ENCODE measurements at places on chromosomes 6 and 20.

- DNase-seq = no peak
These were observed 18.1 kb downstream of the SLC17A9 start for GRCh38 chr20:62970307-62971210.

DNA sequence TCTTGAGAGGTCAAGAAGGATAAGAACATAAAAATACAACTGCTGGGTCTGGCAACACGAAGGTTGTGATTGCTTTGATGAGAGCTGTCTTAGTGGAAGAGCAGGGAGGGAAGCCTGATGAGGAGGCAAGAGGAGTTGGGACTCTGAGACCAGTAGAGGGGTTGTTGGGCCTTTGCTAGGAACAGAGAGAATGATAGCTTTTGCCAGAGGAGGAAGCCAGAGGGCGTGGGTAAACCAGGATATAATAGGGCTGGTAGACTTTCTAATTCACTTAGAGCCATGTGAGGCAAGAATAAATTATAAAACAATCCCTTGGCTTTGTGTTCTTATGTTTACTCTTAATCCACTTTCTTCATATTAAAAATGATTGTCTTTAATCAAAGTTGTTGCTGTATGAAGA is 78.6 kb downstream of the RCAN2 start:
- DNase-seq = no peak

DNA sequence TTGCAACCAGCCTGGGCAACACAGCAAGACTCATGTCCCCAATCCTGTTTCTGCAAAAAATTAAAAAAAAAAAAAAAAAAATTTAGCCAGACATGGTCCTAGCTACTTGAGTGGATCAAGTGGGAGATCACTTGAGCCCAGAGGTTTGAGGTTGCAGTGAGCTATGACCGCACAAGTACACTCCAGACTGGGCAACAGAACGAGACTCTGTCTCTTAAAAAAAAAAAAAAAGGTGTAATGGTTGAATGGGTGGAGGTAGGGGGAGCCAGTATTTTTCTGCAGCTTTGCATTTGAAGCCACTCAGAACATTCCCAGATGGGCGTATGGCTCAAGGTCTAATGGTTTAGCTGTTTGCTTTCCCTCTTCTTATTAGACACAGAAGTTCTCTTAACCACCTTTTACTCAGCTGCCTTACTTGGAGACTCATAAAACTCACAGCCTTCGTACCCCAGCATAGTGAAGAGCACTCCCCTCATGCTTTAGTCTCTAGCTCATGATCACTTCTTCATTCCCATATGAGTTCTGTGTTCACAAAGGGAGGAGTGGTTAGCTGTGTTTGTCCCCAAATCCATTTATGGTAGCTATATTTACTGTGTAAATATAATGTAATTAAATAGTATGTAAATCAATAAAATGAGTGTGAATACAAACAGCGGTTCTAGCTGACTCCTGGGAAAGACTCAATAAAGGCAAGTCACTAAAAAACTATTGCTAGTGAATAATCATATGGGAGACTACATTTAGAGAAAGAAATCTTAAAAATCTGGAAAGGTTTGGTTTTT is 9.0 kb downstream of the FKBP1A start:
- no peak for DNase-seq

GRCh38 chr6:135673501-135674309 is 176.2 kb upstream of the AHI1 start:
- no peak for DNase-seq

- DNase-seq = no peak
These were observed 97.4 kb downstream of the SNX5 start for GRCh38 chr20:17871181-17871580.

- peak; percentile 71 for DNase-seq
These were observed 55.7 kb upstream of the PRND start for GRCh38 chr20:4666001-4666479.

- DNase-seq = no peak
These were observed 495.2 kb upstream of the FLRT3 start for GRCh38 chr20:14832630-14833029.

- DNase-seq = no peak
These were observed 31.8 kb upstream of the DLGAP4 start for GRCh38 chr20:36274181-36274841.

DNA sequence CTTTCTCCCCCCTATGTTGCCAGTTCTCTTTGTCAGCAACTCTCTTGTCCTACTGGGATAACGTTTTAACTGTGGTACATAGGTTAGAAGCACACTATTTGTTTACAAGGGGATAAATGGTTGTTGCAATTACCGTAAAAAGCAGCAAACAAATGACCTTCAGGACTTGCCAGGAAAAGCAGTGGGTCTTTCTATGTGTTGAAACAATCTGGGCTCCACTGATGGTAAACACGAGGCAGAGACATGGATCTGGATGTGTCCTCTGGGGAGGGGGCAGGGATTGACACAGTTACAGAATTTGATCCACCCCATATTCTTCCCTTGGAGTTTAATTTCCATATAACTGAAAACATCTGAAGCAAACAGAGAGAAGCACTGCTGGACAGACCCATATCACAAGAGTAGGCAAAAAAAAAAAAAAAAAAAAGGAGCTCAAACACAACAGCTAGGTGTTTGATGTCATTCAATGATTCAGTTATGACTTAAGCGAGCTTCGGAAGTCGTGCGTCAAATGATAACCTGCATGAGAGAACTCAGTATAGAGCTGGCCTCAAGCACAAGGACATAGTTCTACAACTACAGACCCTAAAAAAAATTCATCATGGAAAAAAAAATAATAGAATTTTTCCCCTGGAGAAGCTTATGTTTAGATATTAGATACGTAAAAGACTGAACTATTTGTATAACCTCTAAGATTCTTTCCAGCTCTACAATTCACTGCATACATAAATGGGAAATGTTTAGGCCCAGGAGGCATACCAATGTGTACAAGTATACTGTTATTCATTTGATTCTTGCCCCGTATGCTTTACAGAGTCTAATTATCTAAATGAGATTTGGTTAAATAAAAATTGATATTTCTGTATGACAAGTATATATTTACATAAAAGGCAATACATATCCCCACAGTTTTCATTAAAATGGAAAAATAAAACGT is 127.7 kb downstream of the ALDH8A1 start:
- DNase-seq = no peak

GRCh38 chr6:31010393-31011060 is at the start of gene MUC22:
MUC22 (plus strand) TSS chr6:31010474; CDS start chr6:31010707, 233 bp downstream.
- DNase-seq = no peak

- DNase-seq = no peak
These were observed 60.8 kb downstream of the SLC35D3 start for GRCh38 chr6:136982928-136983327.

GRCh38 chr6:169370666-169371343 is 117.2 kb upstream of the THBS2 start:
- DNase-seq = no peak

DNA sequence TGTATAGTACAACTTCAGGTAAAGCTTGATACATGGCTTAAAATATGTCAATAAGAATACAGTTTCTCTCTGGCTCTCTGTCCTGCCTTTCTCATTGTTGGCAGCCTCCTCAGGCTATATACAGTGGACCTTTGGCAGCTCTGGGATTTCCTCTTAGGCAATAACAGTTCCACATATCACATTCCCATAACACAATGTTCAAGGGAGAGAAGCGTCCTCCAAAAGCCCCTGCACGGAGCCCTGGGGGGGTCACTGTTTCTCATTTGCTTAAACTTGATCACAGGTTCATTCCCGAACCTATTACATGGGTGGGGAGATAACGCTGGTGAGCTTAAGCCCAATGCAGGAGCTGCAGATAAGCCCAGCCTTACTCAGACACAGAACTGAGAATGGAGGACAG is 4.4 kb upstream of the FLRT3 start:
- DNase-seq = no peak

DNA sequence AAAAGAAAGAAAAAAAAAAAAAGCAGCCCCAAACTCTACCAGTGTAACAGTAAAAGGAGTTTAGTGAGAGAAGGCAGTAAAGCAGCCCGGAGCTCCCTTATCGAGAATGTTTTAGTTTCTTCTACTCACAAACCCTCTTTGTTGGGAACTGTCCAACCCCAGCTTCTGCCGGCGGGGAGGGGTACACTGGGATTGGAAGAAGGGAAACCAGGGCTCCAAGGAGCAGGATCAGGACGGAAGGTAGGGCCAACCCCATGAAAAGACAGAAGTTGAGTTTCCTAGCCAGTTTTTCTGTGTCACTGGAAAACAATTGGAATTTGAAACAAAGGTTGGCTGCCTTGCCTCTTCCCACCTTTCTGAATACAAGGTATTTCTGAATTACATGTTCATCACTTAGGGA is 66.0 kb downstream of the KIZ start:
- DNase-seq = no peak

- no peak for DNase-seq
These were observed 102.8 kb upstream of the PRSS16 start for GRCh38 chr6:27144740-27145079.

DNA sequence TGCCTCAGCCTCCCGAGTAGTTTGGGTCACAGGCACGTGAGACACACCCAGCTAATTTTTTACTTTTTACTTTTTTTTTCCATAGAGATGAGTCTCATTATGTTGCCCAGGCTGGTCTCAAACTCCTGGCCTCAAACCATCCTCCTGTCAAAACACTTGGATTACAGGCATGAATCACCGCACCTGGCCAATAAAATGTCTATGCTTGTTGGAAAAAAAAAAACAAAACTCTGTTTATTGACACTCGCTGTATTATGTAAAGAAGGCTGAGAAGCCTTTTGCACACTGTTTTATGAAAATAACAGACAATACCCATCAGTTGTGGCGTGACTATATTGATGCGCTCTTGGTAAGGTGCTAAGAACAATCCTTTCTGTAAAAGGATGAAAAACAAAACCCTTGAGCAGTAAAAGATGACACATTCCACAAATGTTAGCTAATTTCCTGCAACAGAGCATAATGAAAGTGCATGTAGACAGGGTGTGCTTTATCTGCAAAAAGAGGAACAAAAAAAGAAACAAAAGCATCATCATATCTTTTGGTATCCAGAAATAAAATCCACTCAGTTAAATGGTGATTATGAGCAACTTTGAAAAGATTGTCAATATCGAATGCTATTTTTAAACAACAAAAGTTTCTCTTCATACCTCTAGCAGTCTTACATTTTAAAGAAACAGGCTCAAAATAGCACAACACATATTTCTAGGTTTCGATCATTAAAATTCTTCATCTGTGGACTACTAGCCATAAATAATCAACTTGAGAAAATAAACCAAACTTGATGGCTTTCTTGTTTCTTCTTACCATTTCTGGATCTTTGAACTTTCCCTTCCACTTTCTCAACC is 108.3 kb upstream of the PHACTR1 start:
- DNase-seq = no peak

DNA sequence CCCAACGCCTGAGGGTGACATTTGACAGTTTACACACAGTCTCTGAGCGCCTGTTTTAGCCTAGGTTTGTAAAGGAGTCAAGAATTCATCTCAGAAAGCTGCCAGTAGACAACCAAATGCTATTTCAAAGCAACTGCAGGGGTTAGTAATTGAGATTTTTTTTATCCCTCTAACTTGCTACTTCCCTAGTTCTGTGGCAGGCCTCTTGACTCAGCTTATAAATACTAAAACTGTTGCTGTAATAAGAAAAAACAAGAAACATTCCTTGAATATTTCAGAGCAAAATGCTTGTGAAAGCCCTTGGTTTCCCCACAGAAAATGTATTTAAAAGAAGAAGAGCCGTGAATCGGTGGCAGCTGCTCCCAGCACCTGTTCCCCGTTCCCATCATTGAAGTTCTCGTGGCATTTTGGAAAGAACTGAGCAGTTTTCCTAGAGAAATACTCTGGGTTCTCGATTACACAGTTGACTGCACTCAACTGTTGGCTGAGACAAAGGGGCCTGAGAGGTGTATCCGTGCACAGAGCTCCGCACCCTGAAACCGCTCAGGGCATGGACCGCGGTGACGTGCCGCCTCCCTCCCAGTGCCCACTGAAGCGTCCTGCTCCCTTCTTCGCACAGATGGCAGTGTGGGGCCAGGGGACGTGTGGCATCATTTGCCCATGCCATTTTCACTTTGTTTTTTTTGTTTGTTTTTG is 20.9 kb downstream of the DLL1 start:
- no peak for DNase-seq

- DNase-seq = no peak
These were observed 136.6 kb upstream of the MCHR2 start for GRCh38 chr6:100130630-100131029.

DNA sequence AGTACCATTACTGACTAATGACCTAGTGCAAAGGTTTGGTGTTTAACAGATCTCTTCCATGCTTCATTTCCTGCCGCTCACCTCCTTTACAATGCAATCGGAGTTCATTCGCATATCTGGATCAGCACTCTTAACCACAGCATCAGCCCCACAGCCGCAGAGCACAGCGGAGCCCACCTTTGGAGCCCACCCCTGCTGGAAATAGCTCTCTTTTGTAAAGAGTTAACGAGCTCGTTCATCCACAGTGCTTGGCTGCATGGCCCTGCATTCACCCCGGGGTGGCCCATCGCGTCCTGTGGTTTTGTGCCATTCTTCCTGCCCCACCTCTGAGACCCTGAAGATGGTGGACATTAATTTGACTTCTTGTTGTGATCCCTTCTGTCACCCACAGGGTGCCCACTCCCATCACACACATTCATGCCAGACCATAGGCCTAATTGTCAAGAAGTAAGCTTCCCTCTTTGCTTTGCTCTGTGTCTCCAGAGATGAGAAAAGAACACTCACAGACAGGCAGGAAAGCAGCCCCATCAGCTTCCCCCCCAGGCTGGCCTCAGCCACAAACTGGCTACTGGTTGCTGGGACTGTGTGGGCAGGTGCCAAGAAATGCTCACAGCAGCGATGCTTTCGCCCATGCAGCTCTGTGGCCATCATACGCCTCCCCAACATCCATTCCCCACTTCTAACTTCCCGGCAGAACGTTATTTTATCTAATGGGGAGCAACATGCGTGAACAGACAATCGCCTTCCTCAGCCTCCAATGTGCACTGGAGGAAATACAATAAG is 167.0 kb downstream of the LRFN2 start:
- no peak for DNase-seq

DNA sequence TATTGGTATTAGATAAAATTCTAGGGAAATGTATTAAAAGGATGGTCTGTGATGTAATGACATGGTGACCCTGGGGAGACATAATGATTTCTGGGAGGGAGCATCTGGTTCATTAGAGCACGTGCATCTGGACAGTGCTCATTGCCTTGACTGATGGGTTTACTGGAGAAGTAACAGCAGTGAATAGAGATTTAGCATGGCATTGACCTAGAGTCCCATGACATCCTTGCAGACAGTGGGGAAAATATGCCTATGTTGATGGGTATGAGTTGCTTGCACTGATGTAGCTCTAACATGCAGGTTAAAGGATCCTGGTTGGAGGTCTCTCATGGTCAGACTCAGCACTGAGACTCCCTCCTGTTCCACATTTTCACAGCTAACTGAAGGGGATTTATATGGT is 164.1 kb upstream of the OLIG3 start:
- no peak for DNase-seq

- no peak for DNase-seq
These were observed 98.3 kb downstream of the PREX1 start for GRCh38 chr20:48729538-48729937.

DNA sequence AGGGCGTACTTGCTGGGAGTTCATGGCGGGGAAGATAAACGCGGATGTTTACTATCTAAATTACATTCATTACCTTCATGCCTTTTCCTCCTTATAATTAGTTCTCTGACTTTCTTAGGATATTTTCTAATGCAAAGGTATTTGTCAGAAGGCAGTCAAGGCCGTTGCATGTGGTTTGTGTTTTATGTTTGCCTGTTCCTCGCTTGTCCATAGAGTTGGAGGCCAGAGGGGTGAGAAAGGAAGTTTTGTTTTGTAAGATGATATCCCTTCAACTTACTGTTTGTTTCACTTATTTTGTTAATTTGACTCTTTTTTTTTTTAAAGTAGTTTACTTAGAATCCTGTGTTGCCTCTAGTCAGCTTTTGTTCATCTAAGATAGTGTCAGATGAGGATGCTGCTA is 4.0 kb upstream of the CCN2 start:
- no peak for DNase-seq

GRCh38 chr20:33677991-33678702 is 3.9 kb upstream of the NECAB3 start:
- DNase-seq = no peak
